Karpas-422 (cell line): ENCODE measurements at places on chromosomes 6 and 20.
A peak's percentile ranks its signal among the peaks of the same experiment; 100 is the strongest.

- DNase-seq, result no peak
Observed at GRCh38 chr6:44715188-44715587, 327.7 kb downstream of the CDC5L start.

DNA sequence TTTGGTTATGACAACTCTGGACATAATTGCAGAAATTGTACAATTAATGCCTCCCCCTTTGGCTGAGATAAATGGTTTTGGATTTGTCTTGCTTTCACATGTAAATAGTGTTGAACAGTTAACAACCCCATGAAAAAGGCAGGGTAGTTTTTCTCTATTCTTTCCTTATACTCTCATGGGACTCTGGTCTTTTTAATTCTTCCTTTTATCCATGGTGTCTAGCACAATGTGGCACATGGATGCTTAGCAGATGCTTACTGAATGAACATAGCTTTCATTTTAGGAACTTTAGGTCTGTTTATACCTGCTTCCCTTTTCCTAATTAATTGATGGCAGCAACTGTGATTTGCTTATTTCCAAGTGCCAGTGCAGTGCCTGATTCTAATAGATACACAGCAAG lies 75.6 kb downstream of the NCOA3 start:
- DNase-seq, result no peak

DNA sequence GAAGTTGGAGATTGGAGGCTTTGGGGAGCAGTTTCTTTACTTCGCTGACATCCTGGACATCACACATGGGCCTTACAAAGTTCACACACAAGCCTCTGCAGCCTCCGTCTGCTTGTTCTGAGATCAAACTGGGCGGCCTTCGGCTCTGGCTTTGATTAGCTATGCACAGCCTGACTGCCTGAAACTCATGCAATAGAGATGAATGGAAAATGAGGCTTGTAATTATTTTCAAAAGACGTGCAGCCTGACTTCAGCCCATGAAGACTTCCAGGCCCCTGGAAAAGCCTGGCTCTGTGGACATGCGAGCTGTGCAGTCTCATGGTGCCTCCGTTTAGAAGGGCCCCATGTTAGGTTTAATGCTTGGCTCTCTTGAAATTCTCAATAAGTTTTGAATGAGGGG lies 480.5 kb upstream of the SULF2 start:
- no peak for DNase-seq

DNA sequence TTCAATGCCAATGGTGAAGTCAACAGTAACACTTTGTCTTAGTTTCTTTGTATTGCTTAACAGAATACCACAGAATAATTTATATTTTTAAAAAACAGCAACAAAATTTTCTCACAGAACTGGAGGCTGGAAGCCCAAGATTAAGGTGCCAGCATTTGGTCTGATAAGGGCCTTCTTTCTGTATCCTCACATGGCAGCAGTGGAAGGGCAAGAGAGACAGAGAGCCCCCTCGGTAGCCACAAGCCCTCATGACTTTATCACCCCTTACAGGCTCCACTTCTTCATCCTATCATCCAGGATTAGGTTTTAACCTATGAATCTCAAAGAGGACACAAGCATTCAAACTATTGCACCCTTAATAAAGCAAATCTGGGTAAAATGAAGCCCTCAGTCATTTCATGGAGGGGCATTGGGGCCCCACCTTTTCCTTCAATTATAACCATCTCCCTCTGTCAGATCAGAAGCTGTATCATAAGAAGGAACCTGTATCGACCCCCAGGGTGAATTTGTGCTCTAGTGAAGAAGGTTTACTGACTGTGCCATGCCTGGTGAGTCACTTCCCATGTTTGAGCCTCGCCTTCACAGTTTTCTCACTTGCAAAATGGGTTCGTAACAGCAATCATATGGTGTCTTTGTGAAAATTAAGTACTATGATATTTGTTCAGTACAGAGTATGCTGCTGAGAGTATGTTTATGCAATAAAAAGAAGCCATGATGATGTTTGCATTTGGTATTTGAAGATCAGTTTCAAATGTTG lies 178.2 kb downstream of the LRFN2 start:
- no peak for DNase-seq

- peak; percentile 68 for DNase-seq
Observed at GRCh38 chr6:164532198-164533044, 777.0 kb downstream of the C6orf118 start.

- no peak for DNase-seq
Observed at GRCh38 chr20:49256261-49256660, 21.6 kb downstream of the ZNFX1 start.

DNA sequence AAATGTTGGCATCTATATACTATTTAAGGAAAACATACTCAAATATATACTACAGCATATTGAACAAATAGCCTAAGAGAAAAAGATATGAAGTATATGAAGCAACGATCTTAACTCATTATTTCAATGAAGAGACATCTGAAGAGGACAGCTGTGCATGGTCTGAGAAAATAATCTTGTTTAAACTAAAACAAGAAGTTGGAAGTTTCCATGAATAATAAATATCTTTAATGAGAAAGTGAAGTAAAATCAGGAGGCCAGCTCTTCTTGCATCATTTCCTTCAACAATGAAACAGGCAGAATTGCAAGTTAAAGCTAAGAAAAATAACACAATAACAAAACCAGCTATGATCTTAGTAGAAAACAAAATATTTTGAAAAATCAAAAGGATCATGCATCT lies 1265.4 kb upstream of the MAP3K7 start:
- DNase-seq, result no peak

- DNase-seq, result no peak
Observed at GRCh38 chr6:90729057-90729456, 142.2 kb upstream of the MAP3K7 start.

DNA sequence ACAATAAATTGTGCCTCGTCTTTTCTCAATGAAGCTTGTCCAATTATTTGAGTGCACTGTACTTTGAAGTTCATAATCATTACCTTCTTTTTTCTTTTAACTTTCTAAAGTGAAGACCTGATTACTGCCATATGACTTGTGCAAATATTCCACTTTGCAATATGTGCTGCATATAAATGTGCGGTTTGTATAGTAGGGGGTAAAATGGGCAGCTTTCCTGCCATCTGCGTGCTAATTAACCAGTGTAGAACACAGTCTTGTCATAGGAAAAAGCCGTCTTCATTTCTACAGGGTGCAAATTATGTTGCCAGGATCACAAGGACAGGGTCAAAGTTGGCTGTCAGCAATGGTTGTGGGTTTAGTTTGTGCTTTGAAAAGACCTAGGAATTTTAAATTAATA lies 397.0 kb downstream of the NKAIN2 start:
- DNase-seq, result no peak

DNA sequence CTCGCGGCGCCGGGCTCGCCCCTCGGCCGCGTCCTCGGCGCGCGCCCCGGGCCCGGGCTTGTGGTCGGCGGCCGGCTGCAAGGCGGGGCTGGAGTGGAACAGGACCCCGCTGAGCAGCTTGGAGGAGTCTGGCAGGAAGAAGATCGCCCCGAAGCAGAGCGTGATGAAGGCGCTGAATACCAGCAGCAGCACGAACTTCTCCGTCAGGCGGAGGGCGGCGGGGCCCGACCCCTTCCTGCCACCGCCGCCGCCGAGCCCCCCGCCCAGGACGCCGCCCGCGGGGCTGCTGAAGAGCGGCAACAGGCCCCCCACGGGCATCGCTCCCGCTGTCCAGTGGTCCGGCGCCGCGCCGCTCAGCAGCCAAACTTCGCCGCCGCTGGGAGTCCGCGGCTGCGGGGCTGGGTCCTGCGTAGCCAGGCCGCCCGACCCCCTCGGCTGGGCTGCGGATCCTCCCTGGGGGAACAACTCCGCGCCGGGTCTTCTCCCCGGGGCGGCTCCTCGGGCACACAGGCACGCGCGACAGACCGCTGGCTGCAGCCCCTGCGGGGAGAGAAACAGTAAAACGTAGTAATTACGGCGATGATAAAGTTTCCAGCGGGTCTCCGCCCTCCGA lies 707 bp downstream of the MAN1A1 start:
- DNase-seq, result peak; percentile 49

- no peak for DNase-seq
Observed at GRCh38 chr20:8021541-8022269, 2.1 kb upstream of the TMX4 start.

- no peak for DNase-seq
Observed at GRCh38 chr20:46050444-46050843, 21.4 kb downstream of the SLC12A5 start.

DNA sequence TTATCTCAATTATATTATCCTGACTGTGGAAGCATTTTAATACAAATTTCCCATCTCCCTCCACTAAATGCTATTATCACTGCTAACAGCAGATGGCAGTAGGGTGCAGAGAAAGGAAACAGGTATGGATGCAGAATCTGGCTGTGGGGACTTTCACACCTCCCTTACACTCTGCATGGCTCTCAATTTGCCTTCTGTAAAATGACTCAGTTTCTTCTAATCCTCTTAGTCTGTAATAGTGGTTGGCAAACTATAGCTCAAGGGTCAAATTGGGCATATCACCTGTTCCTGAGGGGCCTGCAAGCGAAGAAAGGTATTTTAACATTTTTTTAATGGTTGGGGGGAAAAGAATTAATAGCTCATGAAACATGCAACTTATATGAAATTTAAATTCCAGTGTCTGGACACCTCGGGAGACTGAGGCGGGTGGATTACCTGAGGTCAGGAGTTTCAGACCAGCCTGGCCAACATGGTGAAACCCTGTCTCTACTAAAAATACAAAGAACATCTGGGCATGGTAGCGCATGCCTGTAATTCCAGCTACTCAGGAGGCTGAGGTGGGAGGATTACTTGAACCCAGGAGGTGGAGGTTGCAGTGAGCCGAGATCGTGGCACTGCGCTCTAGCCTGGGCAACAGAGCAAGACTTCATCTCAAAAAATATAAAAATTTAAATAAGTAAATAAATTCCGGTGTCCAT lies 83.5 kb downstream of the ZMYND8 start:
- DNase-seq, result peak; percentile 88

- DNase-seq, result no peak
Observed at GRCh38 chr20:36441027-36441414, 100.3 kb upstream of the MYL9 start.

GRCh38 chr6:13433709-13434121 lies 53.7 kb downstream of the GFOD1 start:
- DNase-seq, result no peak

- peak; percentile 36 for DNase-seq
Observed at GRCh38 chr20:18851629-18852028, 38.0 kb downstream of the SCP2D1 start.

DNA sequence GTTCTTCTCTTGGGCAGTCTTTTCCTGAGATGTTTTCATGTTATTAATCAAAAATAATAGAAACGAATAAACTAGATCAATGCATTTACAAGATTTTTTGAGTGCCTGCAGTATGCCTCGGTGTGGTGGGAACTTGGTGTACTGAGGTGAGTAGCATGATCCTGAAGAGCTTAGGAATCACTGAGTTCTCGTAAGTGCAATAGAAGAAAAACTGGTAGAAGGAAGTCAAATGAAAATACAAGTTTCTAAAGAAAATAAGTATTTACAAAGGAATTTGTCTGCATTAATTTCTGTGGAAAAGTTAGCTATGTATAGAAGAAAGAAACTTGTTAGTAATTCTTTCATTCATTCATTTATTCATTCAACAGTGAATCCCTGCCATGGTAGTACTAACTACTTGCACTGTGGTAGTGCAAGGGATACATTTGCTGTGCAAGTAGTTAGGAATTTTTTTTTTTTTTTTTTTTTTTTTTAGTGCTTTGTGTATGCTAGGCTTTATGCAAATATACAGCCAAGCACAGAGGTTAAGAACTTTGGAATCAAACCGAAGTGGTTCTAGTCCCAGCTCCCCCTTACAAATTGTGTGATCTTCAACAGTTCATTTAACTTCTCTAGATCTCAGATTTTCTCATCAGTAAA lies 13.9 kb downstream of the NT5E start:
- no peak for DNase-seq

- peak; percentile 58 for DNase-seq
Observed at GRCh38 chr6:159213405-159213804, 44.2 kb downstream of the FNDC1 start.

DNA sequence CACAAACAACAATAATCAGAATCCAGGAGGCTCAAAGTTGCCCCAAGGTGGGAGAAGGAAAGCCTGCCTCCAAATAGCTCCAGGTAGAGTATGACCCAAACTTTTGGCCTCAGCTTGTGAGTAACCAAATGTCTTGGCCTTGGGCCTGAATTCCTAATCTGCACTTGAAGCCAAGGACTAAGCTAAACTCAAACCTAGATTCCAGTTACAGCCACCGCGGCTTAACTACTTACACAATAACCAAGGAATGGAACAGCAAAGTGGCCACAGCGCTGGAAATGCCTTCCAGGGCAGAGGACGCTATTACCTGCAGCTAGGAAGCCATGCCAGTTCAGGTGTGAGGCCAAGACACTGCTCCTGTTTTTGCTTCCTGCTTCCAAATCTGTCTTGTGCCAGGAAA lies 4.6 kb downstream of the NINL start:
- DNase-seq, result no peak

GRCh38 chr6:158939255-158940159 lies 60.5 kb downstream of the RSPH3 start:
- DNase-seq, result no peak

DNA sequence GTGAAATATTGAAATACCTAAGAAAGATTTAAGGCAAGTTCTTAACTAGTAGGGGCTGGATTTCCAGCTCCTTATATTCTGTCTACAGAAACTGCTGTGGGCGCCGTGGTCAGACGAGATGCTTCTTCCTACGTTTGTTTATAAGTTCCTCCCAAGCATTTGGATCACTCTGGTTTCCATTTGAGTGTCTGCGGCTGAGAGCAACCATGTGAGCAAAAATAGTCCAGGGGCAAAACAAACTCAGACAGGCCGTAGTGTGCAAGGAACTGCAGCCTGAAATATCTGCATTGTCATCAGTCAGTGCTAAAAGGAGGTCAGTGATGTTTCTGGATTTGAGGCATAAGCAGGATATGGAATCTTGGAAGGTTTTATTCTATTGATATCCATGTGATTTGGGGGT lies 485.9 kb upstream of the JAG1 start:
- no peak for DNase-seq

GRCh38 chr6:68777956-68778355 lies 142.9 kb downstream of the ADGRB3 start:
- no peak for DNase-seq

GRCh38 chr20:49982346-49983122 lies at the start of gene SNAI1:
SNAI1 (plus strand) TSS chr20:49982980; CDS start chr20:49983060, 80 bp downstream.
- peak; percentile 94 for DNase-seq

- DNase-seq, result no peak
Observed at GRCh38 chr6:146426516-146426915, 117.1 kb upstream of the RAB32 start.

- DNase-seq, result peak; percentile 76
Observed at GRCh38 chr6:41546866-41547798, 951 bp downstream of the FOXP4 start.

- DNase-seq, result peak; percentile 59
Observed at GRCh38 chr6:48087448-48087847, 23.5 kb downstream of the PTCHD4 start.
